ENCODE measurements at places on chromosomes 6 and 20.

- H3K4me1 ChIP-seq = no peaks in the 10 kb centered on the region
- H3K27ac ChIP-seq = no peak overlapping the region
- H3K4me3 ChIP-seq = no peak overlapping the region
- H3K27me3 ChIP-seq = no peaks in the 10 kb centered on the region
- no peaks in the 10 kb centered on the region for H3K36me3 ChIP-seq
- no peak for DNase-seq
Observed at GRCh38 chr20:19412254-19412653, 199.8 kb downstream of the SLC24A3 start.

GRCh38 chr6:146803601-146804000 is 204.8 kb downstream of the ADGB start:
- no peaks in the 10 kb centered on the region for H3K27me3 ChIP-seq
- no peak overlapping the region for H3K27ac ChIP-seq
- no peaks in the 10 kb centered on the region for H3K4me1 ChIP-seq
- H3K36me3 ChIP-seq = no peaks in the 10 kb centered on the region
- no peak for DNase-seq

- H3K4me1 ChIP-seq = no peaks in the 10 kb centered on the region
- H3K27me3 ChIP-seq = no peaks in the 10 kb centered on the region
- no peak for DNase-seq
- no peak overlapping the region for H3K4me3 ChIP-seq
- no peak overlapping the region for H3K27ac ChIP-seq
Observed at GRCh38 chr6:16305246-16305725, 66.9 kb downstream of the GMPR start.

GRCh38 chr6:30814146-30815040 is 69.9 kb upstream of the DDR1 start:
- no peak for DNase-seq
- no peaks in the 10 kb centered on the region for H3K36me3 ChIP-seq
- H3K27ac ChIP-seq = no peak overlapping the region
- no peaks in the 10 kb centered on the region for H3K4me1 ChIP-seq
- no peak overlapping the region for H3K4me3 ChIP-seq

DNA sequence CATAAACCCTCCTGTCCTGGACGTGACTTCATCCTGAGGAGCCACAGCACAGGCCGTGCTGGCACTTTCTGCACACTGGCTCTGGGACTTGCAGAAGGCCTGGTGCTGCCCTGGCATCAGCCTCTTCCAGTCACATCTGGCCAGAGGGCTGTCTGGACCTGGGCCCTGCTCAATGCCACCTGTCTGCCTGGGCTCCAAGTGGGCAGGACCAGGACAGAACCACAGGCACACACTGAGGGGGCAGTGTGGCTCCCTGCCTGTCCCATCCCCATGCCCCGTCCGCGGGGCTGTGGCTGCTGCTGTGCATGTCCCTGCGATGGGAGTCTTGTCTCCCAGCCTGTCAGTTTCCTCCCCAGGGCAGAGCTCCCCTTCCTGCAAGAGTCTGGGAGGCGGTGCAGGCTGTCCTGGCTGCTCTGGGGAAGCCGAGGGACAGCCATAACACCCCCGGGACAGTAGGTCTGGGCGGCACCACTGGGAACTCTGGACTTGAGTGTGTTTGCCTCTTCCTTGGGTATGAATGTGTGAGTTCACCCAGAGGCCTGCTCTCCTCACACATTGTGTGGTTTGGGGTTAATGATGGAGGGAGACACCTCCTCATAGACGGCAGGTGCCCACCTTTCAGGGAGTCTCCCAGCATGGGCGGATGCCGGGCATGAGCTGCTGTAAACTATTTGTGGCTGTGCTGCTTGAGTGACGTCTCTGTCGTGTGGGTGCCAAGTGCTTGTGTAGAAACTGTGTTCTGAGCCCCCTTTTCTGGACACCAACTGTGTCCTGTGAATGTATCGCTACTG is 22.0 kb upstream of the PYGB start:
- no peaks in the 10 kb centered on the region for H3K36me3 ChIP-seq
- H3K4me3 ChIP-seq = no peak overlapping the region
- peaks cover 12% of the 10 kb centered on the region for H3K4me1 ChIP-seq
- no peak for DNase-seq
- no peaks in the 10 kb centered on the region for H3K27me3 ChIP-seq

- H3K36me3 ChIP-seq = no peaks in the 10 kb centered on the region
- DNase-seq = no peak
- no peak overlapping the region for H3K4me3 ChIP-seq
Observed at GRCh38 chr6:15431762-15432483, 186.1 kb downstream of the JARID2 start.

Data from breast epithelium (tissue), 4 donors.